Tibial artery (tissue), 4 donors: ENCODE measurements at places on chromosomes 2 and 18.

DNA sequence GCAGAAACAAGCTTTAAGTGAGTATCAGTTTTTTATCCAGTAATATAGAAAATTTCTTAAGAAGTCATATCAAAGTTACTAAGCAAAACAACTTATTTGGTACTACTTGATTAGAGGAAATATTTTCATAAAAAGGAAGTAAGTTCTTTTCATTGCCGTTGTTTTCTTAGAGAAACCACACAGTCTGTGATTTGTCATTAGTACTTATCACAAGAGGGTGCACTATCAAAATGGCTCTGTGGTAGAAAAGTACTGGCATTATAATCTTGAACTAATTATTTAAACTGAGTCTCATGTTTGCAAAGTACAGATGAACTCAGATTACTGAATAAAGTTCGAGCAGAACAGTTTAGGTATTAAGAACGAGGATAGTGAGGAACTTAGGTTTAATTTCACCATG is 93.4 kb downstream of the IKZF2 start:
- no peak for DNase-seq

DNA sequence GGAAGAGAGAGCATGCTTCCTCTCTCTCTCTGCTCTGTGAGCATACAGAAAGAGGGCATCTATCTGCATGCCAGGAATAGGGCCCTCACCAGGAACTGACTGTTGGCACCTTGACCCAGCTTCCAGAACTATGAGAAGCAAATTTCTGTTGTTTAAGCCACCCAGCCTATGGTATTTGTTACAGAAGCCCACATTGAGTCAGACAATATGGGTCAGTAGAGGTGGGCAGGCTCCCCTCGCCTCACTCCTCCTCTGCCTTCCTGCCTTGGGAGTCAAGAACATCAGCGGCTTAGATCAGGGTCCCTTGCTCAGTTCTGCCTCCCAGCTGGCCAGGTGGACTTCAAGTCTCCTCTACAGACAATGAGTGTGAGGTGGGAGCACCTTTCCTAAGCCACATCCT is 92.3 kb downstream of the COPS8 start:
- DNase-seq, result no peak

- no peak for DNase-seq
These were observed 350.0 kb downstream of the RND3 start for GRCh38 chr2:150137338-150138069.

- DNase-seq, result peak; percentile 49
These were observed 24.8 kb upstream of the TNS1 start for GRCh38 chr2:218027426-218028188.

DNA sequence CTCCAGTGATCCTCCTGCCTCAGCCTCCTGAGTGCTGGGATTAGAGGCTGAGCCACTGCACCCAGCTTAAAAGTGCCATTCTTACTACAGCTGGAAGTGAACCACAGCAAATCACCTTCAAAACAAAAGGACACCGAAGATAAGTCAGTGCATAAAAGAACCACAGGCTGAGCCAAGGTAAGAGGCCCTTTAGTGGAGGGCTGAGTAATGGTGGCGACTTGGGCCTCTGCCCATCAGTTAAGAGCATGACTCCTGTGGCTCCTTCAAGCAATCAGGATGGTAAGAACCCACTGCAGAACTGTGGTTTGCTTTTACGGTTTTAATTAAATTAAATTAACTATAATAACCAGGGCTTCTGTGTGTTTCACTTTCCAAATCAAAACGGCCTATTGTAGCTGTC is 75.1 kb downstream of the CTAGE1 start:
- no peak for DNase-seq

DNA sequence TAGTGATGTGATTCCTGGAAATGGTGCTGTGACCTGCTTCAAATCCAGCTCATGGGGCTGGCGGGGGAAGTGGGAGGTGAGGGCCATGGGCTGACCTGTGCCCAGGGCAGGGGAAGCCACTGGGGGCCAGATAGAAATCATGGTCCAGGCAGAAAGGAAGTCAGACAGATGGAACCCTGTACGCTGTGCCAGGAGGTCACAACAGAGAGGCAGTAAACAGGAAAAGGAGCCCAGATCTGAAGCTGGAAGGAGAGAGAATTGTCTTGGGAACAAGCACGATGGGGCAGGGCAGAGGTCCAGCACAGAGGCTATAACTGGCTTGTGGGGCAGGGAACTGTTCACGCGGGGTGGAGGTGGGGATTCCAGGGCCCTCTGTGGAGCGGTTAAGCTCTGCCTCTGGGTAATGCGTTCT is 76.0 kb downstream of the RNF144A start:
- peak; percentile 82 for DNase-seq

DNA sequence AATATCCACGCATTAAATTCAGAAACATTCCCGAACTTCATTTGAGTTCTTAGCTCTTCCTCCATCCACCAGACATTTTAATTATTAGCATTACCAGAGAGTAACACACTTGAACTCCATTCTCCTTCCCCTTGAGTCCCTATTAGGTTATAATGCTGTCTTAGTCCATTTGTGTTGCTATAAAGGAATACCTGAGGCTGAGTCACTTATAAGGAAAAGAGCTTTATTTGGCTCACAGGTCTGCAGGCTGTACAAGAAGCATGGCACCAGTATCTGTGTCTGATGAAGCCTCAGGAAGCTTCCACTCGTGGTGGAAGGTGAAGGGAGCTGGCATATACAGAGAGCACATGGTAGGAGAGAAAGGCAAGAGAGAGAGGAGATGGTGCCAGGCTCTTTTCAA is 25.4 kb downstream of the TBC1D8 start:
- DNase-seq, result no peak

- DNase-seq, result no peak
These were observed 175.9 kb downstream of the SH3RF3 start for GRCh38 chr2:109304731-109305470.

DNA sequence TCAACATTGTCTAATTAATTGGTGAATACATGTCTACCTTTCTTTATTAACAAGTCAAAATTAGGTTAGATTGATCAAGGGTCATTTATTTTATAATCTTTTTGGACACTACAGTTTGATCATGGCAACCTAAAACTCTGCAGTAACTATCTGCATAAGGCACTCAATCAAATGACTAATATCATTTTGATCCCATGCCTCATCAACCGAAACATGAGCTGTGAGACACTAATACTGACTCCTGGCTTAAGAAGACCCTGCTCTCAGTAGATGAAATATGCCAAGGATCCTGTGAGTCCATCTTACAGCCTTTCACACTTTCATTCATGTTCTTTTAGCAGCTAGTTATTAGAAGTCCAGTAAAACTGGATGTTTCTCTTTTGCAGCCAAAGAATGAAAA is 169.4 kb upstream of the CAVIN2 start:
- DNase-seq, result no peak

DNA sequence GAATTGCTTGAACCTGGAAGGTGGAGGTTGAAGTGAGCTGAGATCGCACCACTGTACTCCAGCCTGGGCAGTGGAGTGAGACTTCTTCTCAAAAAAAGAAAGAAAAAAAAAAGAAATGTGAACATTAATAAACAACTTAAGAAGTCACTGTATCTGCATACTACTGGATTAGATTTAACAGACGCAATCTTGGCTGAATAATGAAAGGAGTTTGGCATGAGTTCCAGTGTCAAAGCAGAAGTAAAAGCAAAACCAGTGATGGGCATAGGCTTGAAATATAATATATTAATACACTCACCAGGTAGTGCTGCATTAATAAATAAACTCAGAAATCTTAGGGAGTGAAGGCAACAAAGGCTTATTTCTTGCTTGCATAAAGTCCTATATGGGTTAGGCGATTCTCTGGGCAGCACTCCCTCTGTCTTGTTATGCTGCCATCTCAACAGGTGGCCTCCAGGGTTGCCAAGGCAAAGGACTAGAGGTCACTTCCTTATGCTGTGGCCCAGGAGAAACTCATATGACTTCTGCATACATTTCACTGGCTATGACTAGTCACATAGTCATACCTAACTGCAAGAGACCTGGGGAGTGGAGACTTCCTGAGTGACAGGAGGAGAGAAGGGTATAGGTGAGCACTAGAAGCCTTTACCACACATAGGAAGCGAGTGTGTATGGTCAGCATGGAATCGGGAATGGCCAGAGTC is 296.2 kb upstream of the SPRED2 start:
- DNase-seq, result no peak

DNA sequence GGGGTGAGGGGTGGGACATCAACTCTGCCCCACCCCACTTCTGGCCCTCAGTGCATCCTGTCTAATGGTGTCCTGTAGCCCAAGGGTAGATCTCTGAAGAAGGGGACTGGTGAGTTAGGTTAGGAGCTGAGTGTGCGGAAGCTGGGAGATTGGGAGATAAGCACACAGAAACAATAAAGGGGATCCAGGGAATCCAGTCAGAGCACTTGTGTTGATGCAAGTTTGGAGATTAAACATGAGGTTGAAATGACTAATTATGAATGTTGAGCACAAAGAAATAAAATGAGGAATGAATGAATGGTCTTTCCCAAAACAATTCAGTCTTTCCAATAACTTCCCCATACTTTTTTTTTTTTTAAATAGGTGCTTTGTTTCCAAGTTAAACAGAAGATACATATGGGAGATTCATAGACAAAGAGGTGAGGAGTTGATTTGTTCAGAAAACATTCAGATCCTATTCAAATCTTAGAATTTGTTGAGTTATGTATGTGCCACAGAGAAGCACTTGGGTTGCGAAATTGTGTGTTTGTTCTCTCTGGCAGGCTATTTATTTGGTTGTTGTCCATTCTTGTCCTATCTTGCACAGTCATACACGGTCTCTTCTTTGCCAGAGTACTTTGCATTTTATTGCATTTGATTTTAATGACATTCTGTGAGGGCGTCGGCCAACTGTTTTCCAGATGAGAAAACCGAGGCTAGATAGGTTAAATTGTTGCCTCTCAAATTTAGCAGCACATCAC is 31.6 kb upstream of the NABP1 start:
- DNase-seq, result no peak

GRCh38 chr2:154455166-154455565 is 243.3 kb upstream of the KCNJ3 start:
- DNase-seq, result no peak

DNA sequence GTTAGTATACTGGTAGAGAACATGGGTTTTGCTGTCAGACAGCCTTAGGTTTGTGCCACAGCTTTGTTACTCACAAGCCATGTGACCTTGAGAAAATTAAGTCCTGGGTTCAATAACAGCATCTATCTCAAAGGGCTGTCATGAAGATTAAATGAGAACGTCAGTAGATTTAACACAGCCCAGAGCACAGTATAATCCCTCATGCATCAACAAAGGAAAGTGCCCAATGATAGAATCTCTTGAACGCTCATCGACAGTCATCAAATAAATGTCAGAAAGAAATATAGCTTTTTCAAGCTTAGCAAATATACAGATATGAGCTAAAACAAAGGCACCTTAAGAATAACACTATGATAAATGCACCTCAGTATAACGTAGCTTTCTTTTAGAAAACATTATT is 22.3 kb downstream of the CUL3 start:
- no peak for DNase-seq
